ENCODE measurements at places on chromosomes 12 and 14.

GRCh38 chr12:52910248-52910883 is 5.5 kb upstream of the KRT8 start:
- no peak for DNase-seq

- DNase-seq = no peak
Observed at GRCh38 chr12:91538418-91538817, 355.8 kb upstream of the DCN start.

GRCh38 chr14:21200752-21201461 is 45.0 kb upstream of the OR5AU1 start:
- no peak for DNase-seq

DNA sequence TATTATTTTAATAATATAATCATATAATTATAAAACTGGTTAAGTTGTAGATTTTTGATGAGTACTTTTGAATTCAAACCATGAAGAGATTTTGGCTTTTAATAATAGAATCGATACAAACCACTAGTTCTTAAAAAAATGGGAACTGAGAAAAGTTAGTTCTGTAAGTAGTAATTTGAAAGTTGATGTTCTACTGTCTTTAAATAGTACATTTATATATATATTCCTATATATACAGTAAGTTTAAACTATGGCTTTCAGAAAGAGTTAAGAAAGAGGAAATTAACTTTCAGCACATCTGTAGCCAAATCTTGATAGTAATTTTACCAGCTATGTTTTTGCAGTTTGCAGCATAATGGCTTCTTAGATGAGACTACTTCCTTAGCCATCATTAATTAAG is 7.8 kb downstream of the LRRK2 start:
- no peak for DNase-seq

- DNase-seq = no peak
Observed at GRCh38 chr12:6894321-6894720, 10.3 kb upstream of the LRRC23 start.

DNA sequence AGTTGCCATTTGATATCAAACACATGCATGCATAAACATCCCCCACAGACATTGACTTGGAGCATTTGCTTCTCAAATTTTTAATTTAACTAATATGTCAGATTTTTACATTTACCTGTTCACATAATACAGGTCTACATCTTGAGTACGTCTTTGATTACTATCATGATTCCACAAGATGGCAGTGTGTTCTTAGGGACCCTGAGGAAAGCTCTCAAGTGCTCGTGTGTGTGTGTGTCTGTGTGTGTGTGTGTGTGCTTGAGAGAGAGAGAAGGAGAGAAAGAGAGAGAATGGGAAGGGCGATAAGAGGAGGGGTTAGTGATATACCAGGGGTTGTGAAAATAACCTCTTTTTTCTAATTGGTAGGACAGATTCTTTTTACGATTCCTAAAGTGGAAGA is 167.1 kb upstream of the OR4E1 start:
- DNase-seq = no peak

DNA sequence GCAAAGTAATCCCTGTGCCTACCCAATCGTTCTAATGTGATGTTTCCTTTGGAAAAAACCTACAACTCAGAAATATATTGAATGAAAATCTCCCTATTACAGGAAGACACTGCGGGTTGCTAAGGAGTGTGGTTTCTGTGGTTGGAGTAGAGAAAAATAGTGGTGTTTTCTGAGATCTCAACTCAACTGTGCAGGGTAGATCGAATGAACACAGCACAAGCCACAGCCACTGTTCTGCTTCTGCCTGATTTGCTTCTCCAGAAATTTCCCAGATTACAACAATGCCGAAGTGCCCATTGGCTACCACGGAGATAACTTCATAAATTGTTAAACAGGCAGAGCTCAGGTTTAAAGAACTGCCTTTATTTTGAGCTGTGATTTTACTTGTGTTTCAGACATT is 480.4 kb downstream of the DIO2 start:
- no peak for DNase-seq

GRCh38 chr14:52377940-52378339 is 63.8 kb downstream of the PTGER2 start:
- DNase-seq = no peak

DNA sequence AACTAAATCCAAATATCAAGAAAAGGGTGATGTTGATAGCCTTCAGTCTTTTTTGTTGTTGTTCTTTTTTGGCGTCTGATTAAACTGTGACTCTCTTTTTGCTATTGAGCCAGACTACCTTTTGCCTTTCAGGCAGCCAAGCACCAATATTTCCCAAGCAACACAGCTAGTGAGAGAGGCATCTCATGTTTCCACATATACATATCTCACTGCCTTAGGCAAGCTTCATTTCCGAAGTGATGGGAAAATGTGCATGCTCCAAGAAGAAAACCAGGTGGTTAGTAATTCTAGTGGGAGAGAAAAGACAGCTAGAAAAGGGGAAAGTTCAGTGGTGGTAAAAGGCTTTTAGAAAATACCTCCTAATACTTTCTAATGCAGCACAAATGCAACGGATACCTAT is 277.7 kb downstream of the TMTC2 start:
- DNase-seq = no peak

GRCh38 chr12:91126516-91126915 is 15.2 kb upstream of the LUM start:
- DNase-seq = no peak

GRCh38 chr12:62931477-62931876 is 3.5 kb downstream of the PPM1H start:
- DNase-seq = no peak

DNA sequence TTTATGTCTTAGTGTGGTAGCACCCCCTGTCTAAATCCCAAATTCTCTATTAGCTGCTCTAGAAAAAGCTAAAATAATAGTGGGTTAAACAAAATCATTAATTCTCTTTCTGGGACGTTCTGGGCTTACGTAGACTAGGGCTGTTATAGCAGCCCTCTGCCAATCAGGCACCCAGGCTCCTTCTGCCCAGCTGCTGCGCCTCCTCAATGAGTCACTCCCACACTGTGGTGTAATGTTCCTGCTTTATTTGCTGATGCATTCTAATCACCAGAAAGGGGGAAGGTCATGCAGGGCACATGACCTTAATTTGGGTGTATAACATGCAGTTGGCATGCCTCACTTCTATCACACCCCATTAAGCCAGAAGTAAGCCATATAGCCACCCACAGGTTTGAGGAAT is 294.5 kb downstream of the GALC start:
- no peak for DNase-seq

GRCh38 chr12:24226745-24227350 is 277.4 kb upstream of the SOX5 start:
- DNase-seq = no peak

DNA sequence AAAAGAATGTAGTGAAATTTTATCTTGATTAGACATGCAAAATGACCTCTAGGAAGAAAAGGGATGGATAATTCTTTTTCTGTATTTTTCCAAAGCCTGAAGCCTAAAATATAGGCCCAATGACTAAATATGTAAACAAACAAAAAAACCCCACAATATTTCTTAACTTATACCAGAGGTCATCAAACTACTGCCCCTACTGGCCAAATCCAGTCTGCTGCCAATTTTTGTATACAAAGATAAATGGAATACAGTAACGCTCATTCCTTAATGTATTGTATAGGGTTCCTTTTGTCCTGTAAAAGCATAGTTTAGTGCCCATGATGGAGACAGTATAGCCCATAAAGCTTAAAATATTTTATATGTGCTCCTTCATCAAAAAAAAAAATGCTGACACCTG is 145.7 kb upstream of the ALG10 start:
- DNase-seq = no peak

DNA sequence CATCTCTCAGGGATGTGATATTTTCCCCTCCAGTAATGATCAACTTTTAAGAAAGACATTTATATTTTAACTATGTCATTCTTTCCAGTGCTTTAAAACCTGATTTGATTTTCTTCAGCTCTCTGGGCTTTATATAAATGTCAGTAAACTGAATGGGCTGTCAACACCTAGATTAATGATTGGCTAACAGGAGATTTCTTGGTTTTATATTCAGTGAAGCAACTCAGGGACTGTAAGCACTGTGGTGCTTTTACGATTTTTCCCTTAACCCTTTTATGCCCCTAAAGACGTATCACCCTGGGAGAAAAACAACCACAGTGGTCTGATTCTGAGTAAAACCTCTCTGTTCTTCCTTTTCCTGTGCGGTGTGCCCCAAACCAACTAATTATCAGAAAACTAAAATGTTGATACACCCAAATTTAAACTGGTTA is 38.0 kb downstream of the PTGER2 start:
- DNase-seq = peak; percentile 72

- no peak for DNase-seq
Observed at GRCh38 chr12:31002361-31002725, 71.3 kb upstream of the DDX11 start.

DNA sequence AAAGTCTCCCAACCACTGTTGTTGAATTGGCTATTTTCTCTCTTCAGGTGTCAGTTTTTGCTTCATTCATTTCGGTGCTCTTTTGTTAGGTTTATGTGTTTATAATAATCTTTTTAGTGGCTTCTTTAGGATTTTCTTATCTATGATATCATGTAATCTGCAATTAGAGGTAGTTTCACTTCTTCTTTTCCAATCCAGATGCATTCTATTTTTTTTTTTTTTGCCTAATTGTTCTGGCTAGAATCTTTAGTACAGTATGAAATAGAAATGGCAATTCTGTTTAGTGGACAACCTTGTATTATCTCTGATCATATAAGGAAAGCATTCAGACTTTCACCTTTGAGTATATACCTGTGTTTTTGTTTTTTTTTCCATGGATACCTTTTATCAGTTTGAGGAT is 17.4 kb downstream of the CNOT2 start:
- no peak for DNase-seq

DNA sequence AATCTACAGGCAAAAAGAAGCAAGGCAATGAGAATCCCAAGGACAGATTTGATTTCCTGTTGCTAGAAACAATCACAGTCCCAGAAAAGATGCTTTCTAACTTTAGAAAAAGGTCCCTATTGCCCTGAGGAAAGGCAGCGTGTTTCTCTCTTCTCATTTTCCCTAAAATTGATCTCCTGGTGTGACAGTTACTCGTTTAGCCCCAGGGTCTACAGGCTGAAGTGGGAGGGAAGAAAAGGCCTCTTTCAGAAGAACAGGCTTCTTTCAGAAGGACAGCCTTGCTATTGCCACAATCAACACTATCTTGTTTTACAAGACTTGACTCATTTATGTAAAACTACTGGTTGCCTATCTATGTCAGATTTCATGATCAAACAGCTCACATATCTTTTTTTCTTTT is 121.8 kb upstream of the OR4E1 start:
- no peak for DNase-seq

DNA sequence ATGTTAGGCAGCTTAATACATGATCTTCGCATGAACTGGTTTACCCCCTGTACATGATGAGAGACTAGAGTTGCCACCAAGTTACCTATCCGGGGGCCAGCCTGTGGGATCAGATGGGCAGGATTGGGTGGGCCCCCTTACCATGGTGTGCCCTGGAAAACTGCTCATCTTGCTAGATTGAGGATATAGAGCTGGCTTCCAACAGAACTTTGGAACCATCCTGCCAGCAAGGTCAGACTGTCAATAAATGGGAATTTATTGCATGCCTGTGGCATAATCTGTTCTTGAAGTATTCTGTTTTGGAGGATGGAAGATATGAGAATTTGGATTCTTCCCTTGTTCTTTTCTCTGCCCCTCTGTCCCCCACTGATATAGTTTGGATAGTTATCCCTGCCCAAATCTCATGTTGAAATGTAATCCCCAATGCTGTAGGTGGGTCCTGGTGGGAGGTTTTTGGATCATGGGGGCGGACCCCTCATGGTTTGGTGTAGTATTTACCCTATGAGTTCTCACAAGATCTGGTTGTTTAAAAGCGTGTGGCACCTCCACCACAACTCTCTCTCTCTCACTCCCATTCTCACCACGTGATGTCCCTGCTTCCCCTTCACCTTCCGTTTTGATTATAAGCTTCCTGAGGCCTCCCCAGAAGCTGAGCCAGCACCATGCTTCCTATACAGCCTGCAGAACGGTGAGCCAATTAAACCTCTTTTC is 3.7 kb upstream of the TM9SF1 start:
- no peak for DNase-seq

GRCh38 chr12:71135812-71136176 is 22.0 kb downstream of the TSPAN8 start:
- no peak for DNase-seq

GRCh38 chr12:22286569-22286968 is 47.9 kb downstream of the ST8SIA1 start:
- no peak for DNase-seq

DNA sequence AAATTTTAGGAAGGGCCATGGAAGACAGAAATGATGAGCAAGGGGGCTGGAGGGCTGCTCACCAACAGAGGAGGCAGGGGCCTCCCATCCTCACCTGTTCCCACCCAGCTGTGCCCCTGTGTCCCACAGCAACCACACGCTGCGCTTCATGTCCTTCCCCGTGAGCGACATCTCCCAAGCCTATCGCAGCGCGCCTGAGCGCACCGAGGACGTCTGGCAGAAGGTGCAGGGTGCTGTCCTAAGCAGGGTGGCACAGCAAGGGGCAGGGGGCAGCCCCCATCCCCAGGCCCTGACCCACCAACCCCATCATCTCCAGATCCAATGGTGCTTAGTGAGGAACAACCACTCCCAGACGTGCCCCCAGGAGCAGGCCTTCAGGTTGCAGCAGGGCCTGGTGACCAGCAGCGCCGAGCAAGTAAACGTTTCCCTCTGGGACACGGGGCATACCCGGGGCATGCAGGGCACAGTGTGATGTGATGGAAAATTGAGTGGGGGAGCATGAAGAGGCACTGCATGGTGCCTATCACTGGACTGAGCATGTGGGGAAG is 8.1 kb downstream of the CARMIL3 start:
- DNase-seq = no peak

GRCh38 chr14:39488600-39488999 is 56.4 kb upstream of the FBXO33 start:
- DNase-seq = no peak
